ENCODE measurements at places on chromosomes 3 and 15. TPM values are rescaled to one million over a fixed set of nuclear protein-coding genes. Genes with fewer than 3 reads are reported as not detected.

Gene SLC12A1
- polyA plus RNA-seq, result not detected

Gene ARNT2
- polyA plus RNA-seq, result not detected

Gene USP13
- polyA plus RNA-seq, result 5.7 TPM

Gene FOXB1
- not detected for polyA plus RNA-seq

Gene IL20RB
- 0.33 TPM for polyA plus RNA-seq

Gene CTSH
- polyA plus RNA-seq, result 12.2 TPM

Gene NT5DC2
- polyA plus RNA-seq, result 1.3 TPM

Gene WDR76
- polyA plus RNA-seq, result 7.7 TPM

Gene PTH1R
- not detected for polyA plus RNA-seq

Measured in naive thymus-derived CD4-positive, alpha-beta T cell (primary cell).